ENCODE measurements at places on chromosomes 11 and 22.
A peak's percentile ranks its signal among the peaks of the same experiment; 100 is the strongest.

DNA sequence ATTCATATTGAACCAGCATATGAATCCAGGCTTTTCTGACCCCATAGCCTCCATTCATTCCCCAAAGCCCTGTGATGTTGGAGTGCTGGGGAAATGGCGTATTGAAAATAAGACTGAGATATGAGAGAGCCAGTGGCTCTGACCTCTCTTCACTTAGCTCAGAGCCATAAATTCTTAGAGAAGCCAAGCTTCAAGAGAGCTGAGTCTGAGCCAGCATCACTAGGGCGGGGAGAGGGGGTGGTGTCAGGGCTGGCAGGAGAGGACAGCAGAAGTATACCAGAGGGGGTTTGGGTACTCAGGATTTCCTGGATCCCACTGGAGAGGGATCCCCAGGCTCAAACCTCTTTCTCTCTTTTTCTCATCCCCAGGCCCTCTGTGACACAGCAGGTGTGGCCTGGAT lies 16.7 kb upstream of the MOGAT2 start:
- no peak for DNase-seq

GRCh38 chr11:34238533-34238932 lies 119.3 kb downstream of the ABTB2 start:
- peak; percentile 25 for DNase-seq

GRCh38 chr22:34019190-34019845 lies 99.0 kb upstream of the LARGE1 start:
- no peak for DNase-seq

GRCh38 chr11:114258696-114259095 lies 37.5 kb upstream of the NNMT start:
- no peak for DNase-seq

DNA sequence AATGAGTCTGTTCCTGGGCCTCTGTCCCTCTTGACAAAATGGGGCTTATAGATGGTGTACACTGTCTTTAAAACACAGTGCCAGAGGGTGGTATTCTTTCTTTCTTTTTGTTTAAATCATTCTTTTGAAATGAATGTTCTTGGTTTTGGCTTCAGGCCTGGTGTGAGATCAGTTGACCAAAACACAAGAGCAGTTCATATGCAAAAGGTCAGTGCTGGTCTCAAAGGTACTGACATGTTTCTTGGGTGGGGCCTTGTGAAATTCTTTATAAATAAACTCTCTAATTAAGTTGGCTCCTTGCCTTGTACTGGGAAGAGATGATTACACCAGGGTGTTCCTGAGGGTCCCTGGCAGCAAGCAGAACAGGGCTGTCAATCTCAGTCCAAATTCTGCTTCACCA lies 110.0 kb downstream of the FBXO7 start:
- DNase-seq, result peak; percentile 39

- DNase-seq, result peak; percentile 93
Observed at GRCh38 chr11:122207921-122208764, 92.1 kb upstream of the BLID start.

DNA sequence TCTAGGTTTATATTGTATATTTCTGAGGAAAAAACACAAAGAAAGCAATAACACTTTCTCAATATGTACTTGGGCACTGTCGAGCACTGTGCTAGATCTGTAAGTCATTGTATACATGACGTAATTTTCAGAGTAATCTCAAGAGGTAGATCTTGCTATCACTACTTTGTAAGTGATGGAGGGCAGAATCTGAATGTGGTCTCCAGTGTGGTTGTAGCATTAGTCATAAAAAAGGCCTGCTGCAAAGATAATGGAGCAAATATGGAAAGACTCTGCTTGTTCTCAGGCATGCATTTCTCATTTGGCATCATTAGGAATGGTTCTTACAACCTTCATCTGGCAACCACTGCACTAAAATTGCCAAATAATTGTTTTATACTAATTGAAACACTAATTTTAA lies 419.8 kb upstream of the CCDC179 start:
- peak; percentile 88 for DNase-seq
